ENCODE measurements at places on chromosomes 7 and 10.

GRCh38 chr7:120862987-120863590 is 5.1 kb upstream of the TSPAN12 start:
- DNase-seq = no peak

DNA sequence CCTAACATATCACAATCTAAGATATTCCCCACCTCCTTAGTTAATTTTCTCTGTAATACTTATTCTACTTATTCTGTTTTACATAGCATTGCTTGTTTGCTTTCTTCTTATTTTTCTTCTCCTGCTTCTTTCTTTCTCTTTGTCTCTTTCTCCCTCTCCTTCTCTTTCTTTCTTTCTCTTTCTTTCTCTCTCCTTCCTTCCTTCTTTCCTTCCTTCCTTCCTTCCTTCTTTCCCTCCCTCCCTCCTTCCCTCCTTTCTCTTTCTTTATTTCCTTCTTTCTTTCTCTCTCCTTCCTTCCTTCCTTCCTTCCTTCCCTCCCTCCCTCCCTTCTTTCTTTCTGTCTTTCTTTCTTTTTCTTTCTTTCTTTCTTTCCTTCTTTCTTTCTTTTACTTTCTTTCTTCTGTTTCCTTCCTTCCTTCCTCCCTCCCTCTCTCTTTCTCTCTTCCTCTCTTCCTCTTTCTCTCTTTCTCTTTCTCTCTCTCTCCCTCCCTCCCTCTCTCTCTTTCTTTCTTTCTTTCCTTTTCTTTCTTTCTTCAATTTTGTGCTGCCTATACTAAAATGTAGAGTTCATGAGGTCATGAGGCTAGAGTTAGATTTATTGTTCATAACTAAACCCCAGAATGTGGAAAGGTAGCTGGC is 445.4 kb downstream of the GATA3 start:
- no peak for DNase-seq

- no peak for DNase-seq
Observed at GRCh38 chr7:101586078-101586905, 42.8 kb downstream of the MYL10 start.

- DNase-seq = peak; percentile 96
Observed at GRCh38 chr10:48199580-48200377, 74.7 kb downstream of the FRMPD2 start.

DNA sequence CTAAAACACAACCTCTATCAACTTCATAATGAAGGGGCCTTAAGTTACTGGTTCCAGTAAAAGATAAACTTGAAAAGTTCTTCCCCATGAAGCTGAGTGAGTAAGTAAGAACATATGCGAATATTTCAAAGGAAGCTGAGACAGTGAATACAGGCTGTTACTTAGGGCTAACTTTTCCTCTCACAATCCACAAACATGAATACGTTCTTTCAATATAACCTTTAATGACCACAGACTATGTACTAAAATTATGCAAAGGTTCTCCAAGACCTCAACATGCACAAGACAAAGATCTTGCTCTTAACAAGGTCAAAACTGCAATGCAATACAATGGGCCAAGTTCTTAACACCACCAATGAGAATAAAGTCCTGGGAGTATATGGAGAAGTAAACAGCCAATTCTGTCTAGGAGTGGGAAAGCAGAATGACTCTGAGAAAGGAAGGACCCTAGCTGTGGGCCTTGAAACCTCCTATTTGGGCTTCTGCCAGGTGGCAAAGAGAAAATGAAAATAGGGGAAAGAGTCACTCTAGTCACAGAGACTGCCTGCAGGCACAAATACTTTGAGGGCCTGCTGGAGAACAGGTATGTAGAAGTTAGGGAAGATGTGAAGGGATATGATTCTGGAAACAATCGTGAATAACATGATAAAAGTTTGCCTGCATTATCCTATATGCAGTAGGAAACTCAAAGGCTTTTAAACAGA is 43.7 kb downstream of the OSBPL3 start:
- DNase-seq = no peak

- peak; percentile 75 for DNase-seq
Observed at GRCh38 chr7:31744294-31744874, 57.4 kb downstream of the PPP1R17 start.

- no peak for DNase-seq
Observed at GRCh38 chr10:34437906-34438305, 377.2 kb downstream of the PARD3 start.

GRCh38 chr10:111281516-111281915 is 204.7 kb downstream of the ADRA2A start:
- peak; percentile 18 for DNase-seq

DNA sequence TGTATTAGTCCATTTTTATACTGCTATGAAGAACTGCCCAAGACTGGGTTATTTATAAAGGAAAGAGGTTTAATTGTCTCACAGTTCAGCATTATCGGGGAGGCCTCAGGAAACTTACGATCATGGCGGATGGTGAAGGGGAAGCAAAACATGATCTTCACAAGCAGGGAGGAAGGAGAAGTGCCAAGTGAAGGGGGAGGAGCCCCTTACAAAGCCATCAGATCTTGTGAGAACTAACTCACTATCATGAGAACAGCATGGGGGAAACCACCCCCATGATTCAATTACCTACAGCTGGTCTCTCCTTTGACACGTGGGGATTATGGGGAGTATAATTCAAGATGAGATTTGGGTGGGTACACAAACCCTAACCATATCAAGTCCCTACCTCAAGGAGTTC is 85.4 kb downstream of the JAZF1 start:
- no peak for DNase-seq

- DNase-seq = no peak
Observed at GRCh38 chr10:99630991-99631390, 10.8 kb upstream of the SLC25A28 start.

- DNase-seq = no peak
Observed at GRCh38 chr7:25579778-25580075, 351.4 kb upstream of the NPVF start.

DNA sequence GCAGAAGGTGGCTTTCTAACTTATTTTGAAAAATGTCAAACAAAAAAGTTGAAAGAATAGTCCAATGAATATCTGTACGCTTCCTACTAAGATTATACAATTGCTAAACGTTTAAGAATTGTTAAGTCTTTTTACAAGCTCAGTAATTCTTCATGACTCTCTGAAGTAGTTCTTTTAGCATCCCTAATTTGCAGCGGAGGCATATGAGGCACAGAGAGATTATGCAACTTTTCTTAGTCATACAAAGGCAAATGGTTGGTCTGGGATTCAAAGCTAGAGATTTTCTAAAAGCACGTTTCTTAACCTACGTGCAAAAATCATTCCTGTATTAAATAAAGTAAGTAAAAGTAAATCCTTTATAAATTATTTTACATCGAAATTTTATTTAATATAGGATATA is 254.2 kb downstream of the MAGI2 start:
- DNase-seq = peak; percentile 68

- peak; percentile 18 for DNase-seq
Observed at GRCh38 chr10:60140651-60141632, 234.6 kb upstream of the CCDC6 start.

- DNase-seq = peak; percentile 2
Observed at GRCh38 chr7:44150466-44150832, 9.3 kb upstream of the MYL7 start.

GRCh38 chr10:46560381-46560780 is 3.9 kb upstream of the GPRIN2 start:
- no peak for DNase-seq

DNA sequence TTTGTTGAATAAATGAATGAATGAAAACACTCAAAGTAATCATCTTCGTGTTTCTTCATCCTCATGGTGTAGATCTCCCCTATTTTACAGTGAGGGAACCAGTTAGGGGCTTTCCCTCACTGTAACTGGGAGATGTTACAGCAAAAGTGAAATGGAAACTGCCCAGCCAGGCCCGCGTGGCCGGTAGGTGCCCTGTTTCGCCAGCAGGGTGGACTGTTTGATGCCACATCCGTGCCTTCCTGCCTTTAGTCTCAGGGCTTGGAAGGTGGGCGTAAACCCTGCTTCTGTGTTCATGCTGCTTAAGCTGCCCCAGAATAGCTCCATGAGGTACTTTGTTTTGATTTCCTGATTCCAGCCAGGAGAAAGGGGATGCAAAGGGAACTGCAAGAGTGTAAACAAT is 268.8 kb downstream of the PLXNA4 start:
- DNase-seq = no peak

GRCh38 chr10:102342458-102342857 is 53.0 kb upstream of the NFKB2 start:
- DNase-seq = no peak

DNA sequence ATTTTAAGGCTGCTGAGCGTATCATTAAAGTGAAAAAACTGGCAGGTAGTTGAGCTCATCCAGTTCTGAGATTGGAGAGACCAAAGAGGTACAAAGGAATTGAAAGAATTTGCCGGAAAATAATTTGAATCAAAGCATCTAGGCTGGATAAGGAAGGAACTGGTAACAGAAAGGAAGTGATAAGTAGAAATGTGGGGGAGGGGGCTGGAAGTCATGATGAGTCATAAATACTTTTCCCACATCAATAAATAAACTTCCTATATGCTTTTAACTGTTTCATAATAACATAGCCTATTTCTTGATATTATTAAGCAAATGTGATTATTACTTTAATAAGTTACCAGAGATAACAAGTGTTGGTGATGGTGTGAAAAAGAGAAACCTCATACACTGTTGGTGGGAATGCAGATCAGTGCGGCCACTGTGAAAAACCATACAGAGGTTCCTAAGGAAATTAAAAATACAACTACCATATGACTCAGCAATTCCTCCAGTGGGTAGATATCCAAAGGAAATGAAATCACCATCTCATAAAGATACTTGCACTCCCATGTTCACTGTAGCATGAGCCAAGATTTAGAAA is 27.0 kb downstream of the ZNF438 start:
- peak; percentile 88 for DNase-seq

- no peak for DNase-seq
Observed at GRCh38 chr7:157979636-157980340, 607.8 kb downstream of the PTPRN2 start.

DNA sequence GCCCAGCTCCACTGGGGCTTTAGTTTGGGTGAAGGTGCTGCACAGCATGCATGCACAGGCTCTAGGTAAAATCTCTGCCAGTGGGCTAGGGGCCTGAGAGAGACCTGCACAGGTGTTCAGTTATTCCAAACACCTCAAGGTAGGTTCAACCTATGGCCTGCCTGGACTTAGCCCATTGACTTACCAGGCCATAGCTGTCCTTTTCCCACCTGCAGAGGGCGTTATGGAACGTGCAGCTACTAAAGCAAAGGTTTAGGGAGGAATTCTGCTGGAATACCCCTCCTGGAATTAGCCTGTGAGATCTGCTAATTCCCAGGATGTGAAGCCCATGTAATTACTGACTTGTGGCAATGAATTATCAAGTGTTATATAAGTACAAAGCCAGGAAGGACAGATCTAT is 3.6 kb downstream of the VWC2 start:
- DNase-seq = no peak

- no peak for DNase-seq
Observed at GRCh38 chr7:94481279-94481678, 28.3 kb upstream of the CASD1 start.

DNA sequence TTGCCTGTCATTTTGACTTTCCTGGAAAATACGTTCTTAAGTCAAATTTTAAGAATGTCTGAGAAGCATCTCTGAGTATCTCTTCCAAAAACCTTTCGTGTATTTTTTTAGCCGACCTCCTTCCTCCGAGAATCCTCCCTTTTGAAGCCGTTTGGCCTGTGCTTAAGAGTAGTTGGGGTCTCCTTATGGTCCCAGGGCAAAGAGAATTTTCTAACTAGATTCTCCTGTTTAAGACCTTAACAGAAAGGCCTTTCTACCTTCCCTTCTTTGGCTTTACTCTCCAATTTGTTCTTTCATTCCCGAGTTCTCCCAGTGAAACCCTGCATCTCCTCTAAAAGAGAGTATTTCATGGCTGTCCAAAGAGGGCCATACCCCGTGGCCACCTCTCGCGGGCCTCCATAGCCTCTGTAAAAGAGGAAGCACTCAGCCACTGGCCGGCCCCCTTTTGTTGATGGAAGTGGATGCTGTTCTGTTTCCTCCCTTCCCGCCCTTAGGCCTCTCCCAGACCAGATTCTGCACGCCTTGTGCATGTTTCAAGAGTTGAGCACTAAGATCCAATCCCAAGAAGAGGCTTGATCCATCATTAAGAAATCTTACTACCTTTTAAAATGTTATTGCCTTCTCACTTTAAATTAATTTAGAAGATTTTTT is 6.6 kb upstream of the FEZF1 start:
- no peak for DNase-seq

GRCh38 chr7:50599385-50599784 is 34.2 kb upstream of the DDC start:
- DNase-seq = no peak

DNA sequence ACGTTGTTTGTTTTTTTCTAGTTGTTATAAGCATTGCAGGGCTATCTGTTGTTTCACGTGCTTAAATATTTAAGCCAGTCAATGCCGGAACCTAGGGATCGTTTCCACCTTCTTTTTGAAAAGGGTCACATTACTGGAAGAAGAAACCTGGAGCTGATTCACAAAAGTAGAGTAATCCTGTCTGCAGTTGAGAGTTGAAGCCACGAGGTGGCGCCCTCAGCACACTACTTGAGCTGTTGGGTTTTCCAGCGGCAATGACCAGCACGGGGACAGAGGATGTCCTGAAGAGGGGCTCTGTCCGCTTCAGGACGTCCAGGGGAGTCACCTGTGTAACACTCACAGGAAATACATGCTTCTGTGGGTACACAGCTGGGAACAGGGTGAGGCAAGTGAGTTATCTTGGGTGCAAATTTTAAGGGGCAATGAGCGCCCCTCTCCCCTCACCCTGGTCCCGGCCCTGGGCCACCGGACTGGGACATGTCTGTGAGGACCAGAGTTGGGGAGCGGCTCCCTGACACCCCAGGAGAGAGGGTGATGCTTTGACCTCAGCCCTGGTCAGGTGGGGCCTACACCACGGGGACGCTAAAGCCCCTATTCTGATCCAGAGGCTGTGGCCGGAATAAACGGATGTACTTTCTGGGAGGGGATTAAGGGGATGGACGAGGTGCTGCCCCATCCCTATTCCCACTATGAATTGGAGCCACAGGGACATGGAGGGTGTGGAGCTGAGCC is 26.3 kb upstream of the WDFY4 start:
- DNase-seq = peak; percentile 62

GRCh38 chr10:28179006-28179742 is 123.7 kb downstream of the MPP7 start:
- DNase-seq = peak; percentile 65

DNA sequence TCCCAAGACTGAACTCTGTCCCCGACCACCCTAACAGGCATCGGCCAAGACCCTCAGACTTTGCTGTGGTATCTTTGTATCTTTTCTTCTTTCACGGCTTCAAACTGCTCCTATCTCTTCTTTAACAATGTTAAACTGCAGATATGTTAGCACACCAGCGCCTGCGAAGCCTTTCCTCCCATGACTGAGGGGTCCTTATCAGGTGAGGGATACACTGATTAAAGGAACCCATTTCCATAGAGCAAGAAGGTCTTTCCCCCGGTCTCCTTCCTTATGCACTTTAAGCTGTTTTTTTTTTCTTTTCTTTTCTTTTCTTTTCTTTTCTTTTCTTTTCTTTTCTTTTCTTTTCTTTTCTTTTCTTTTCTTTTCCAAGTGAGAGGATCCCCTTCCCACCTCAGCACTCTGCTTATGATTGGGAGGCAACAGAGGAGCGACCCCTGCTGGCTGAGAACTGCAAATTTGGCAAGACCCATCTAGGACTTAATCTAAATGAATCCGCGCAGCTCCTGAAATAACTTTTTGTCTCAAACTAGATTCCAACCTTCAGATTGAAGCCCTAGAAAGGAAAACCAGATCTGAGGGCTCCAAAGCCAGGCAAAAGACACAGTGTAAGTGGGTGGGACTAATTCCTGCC is 109.9 kb downstream of the ITGB8 start:
- peak; percentile 58 for DNase-seq

All from fibroblast of mammary gland (primary cell).